ENCODE measurements at places on chromosomes 3 and 15.

DNA sequence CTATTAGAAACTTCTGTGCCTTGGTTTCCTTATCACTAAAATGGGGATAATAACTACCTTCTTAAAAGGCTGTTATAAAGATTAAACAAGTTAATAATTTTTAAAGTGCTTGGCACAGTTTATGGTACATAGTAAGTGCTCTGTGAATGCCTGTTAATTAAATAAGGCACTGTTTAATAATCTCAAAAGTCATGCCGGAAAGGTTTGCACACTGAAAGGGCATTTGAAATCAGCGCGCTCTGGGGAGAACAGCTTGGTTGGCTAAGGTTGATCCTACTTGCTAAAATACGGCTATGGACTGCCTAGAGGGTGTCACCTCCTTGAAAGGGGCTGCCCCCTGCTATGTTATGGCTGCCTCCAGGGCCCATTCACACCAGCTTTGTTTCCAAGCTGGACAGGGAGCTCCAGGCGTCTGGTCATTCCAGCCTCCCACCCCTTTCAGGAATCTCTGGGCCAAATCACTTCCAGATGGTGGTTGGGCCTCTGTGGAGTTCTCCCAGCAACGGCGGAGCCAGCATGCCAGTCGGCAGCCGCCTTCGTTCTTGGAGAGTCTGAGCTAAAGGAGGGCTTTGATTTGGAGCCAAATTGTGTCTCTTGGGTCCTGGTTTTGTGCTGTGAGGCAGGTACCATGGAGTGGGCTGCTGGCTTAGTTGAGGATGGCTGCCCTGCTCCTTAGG is 5.9 kb downstream of the FLNB start:
- DNase-seq = peak; percentile 91

- no peak for DNase-seq
These were observed 43.2 kb downstream of the GOLIM4 start for GRCh38 chr3:168052515-168052914.

GRCh38 chr15:101131489-101132389 is 120.1 kb downstream of the CHSY1 start:
- no peak for DNase-seq

- no peak for DNase-seq
These were observed 753 bp upstream of the MYO5A start for GRCh38 chr15:52529341-52529924.

DNA sequence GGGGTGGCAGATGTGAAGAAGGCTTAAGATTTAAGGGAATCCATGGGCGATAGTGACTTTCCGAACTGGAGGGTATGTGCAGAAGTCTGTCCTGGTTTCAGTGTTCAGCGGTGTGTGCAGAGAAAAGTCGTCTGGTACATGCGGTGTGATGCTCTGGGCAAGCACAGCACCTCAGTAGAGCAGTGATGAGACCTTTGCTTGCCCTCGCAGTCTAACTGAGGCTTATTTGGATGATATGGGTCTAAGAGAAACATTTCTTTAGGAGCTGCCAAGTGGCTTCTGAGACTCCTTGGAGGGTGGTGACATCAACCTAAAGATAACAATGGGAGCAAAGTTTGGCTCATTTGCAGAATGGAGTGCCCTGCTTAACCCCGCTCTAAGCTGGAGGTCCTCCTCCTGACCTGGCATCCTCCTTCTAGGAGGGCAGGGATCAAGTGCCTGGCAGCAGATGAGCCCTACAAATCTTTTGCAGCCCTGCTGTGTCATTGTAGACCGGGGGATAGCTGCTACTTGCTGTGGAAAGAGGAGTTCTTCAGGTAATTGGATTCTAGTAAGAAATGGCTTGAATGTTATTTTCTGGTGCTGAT is 228.1 kb upstream of the AZI2 start:
- DNase-seq = no peak

- DNase-seq = peak; percentile 72
These were observed 59.6 kb upstream of the P3H2 start for GRCh38 chr3:190180268-190180667.

DNA sequence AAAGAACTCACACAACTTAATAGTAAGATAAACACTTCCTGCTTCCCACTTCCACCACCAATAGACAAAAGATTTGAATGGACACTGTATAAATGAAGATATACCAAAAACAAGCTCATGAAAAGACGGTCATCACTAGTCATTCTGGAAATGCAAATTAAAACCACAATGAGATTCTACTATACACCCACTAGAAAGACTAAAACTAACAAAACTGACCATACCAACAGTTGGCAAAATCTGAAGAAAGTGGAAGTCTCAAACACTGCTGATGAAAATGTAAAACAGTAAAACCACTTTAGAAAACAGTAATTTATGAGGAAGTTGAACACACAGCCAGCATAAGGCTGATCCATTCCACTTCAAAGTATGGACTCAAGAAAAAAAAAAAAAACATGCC is 35.6 kb upstream of the CD96 start:
- DNase-seq = no peak

GRCh38 chr3:135056084-135056730 is 261.1 kb downstream of the EPHB1 start:
- DNase-seq = no peak

DNA sequence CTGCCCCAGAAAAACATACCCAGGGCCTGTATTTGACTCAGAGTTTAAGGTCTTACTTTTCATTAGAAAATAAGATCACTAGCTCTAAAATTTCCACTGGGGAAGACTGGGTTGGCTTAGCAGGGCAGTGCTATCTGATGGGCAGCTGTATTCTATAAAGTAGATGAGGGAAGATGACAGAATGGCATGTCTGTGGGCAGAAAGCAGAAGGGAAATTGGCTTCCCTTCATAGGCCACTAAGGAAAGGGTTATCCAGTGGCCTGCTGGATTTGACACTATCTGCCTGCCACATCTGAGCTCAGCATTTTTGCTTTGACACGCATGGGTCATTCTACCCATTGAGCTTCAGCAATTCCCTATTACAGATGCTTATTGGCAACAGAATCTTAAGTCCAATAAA is 461.3 kb upstream of the RASGRP1 start:
- no peak for DNase-seq

- DNase-seq = no peak
These were observed 49.7 kb downstream of the ASB7 start for GRCh38 chr15:100652116-100652515.

- DNase-seq = no peak
These were observed 33.2 kb downstream of the MTMR10 start for GRCh38 chr15:30958219-30958618.

DNA sequence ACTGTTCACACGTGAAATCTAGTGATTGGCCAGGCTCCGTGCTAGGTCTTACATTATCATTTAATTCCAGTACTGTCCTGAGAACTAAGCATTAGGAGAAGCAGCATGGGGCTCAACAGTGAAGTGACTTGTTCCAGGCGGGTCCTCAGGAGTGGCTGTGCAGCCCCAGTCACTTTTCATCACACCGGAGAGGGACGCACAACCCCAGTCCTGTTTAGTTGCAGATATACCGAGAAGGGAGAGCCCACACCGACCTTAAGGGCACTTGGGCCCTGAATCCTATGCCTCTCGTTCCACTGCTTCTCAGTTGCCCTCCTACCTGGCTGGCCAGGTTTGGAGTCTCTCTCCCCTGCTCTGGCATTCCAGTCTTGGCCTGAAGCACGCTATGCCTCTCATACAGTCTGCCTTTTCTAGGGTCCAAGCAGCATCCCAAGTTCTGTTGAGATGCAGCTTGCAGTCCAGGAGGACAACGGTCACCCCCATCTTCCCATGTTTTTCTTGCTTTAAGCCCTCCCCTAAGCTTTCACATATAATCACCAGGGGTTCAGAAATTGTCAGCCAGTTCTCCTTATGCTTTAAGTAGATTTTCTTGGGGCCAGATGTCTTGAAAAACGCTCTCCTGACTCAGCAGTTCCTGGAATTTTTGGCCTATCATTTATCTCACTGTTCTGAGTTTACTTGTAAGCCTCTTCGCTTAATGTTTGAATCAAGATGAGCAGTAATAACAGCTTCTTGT is 10.1 kb downstream of the FAM131A start:
- peak; percentile 35 for DNase-seq

GRCh38 chr3:157914882-157915281 is 191.3 kb downstream of the SHOX2 start:
- peak; percentile 9 for DNase-seq

- peak; percentile 75 for DNase-seq
These were observed 203.8 kb downstream of the RORA start for GRCh38 chr15:61025308-61025707.

DNA sequence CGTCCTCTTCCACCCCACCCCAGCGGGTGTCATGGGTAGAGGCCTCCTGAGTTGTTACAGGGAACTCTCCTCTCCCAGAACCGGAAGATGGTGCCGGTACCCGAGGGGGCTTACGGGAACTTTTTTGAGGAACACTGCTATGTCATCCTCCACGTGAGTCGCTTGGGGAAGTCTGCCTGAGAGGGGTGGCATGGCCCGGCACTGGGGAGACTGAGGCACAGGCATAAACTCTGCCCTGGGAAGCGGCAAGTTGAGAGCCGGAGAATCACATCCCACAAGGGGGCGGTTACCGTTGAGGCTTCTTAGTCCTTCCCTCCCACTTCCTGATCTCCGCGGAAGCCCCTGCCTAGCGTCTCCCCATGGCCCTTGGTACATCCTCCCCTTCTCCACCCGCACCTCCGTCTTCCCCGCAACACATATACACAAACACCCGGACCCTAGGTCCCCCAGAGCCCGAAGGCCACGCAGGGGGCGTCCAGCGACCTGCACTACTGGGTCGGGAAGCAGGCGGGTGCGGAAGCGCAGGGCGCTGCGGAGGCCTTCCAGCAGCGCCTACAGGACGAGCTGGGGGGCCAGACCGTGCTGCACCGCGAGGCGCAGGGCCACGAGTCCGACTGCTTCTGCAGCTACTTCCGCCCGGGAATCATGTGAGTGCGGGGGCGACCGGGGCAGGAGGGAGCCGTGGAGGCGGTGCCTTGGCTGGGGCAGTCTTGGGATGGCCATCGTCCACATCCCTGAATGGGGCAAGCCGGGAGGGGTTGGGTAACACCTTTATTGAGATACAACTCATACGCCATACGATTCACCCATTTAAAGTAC is 3.4 kb downstream of the VILL start:
- DNase-seq = peak; percentile 77

- DNase-seq = no peak
These were observed 42.9 kb downstream of the LARP6 start for GRCh38 chr15:70810916-70811578.

DNA sequence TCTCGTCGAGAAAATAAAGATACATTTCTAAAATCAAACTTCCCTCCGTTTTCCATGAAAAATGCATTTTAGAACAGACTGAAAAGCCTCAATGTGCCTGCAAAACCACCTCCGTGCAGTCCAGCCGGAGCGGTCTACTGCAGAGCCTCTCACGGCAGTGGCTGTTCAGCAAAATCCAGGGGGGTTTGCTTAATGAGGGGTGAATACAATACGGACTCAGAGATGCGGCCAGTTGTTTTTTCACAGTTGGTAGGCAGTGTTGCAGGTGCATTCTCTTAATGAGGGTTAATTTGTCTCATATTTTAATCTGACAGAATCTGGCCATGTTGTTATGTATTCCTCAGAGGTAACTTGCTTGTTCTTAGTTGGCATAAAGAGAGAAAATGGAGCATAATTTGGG is 223.0 kb downstream of the EBLN2 start:
- no peak for DNase-seq

DNA sequence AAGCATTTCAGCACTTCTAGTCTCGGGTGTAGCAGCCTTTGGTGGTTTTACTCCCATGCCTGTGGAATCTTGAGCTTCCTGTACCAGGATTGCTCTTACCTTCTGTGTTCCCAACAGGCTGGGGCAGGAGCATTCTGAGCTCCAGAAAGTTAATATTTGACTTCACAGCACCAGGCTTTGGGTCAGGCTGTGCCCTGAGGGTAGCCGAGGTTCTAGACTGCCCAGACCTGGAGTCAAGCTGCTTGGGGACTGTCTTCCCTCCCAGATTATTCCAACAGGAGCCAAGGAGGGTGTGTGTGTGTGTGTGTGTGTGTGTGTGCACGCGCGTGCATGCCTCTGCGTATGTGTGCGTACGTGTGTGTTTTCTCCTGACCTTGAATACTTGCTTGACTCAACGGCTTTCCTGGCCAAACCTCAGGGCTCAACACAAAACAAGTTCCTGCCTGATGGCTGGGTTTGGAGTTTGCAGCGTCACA is 94.8 kb downstream of the FLNB start:
- peak; percentile 27 for DNase-seq

DNA sequence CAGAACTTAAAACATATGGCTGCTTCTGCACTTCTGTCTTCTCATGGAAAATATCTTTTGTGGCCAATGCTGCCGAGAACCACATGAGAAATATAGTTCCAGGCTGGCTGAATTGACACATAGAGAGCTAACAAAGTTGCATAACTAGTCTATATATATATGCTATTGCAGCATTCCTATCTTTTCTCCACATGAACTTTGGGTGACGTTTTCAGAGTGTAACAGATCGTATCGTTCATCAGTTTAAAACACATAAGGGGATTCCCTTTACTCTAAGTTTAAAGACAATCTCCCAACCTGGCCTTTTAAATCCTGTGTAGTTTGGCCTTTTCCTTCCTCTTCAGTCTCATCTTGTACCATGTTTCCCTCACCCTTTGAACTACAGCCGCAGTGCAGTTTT is 394.2 kb upstream of the CBLB start:
- peak; percentile 59 for DNase-seq

DNA sequence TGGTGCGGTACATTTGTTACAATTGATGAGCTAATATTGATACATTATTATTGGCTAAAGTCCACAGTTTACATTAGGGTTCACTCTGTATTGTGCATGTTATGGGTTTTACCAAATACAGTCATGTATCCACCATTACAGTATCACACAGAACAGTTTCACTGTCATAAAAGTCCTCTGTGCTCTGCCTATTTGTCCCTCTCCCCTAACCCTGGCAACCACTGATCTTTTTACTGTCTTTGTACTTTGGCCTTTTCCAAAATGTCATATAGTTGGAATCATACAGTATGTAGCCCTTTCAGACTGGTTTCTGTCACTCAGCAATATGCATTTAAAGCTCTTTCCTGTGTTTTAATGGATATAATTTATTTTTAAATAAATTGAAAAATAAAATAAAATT is 83.1 kb upstream of the SLC4A7 start:
- DNase-seq = no peak

GRCh38 chr3:94616833-94617232 is 554.0 kb downstream of the NSUN3 start:
- peak; percentile 1 for DNase-seq

DNA sequence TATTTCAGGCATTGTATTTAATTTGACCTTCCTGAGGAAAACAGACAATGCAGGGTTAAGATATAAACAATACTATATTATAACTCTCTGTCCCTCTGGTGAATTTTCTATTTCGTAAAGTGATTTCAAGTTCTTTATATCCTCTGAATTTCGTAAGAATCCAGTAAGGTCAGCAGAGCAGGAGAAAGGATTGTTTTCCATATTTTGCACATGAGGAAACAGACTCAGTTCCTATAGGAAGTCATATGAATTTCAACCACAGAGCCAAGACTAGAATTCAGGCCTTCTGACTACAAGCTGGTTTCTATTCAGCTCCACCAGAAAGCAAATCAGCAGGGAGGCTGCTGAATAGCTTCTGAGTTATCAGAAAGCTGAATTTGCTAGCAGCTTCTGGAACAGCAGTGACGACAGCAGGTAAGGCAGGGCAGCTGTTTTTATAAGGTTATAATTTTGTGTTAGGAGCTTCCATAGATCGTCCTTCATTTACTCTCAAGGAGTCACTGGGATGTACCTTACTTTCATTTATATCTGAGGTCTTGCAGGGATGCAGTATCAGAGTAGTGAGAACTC is 11.1 kb upstream of the PLAAT1 start:
- no peak for DNase-seq

- no peak for DNase-seq
These were observed 10.3 kb downstream of the GPR87 start for GRCh38 chr3:151306168-151306810.

GRCh38 chr15:66875588-66876420 is 173.8 kb downstream of the SMAD6 start:
- no peak for DNase-seq

All from fibroblast of skin of right biceps (primary cell).